ENCODE measurements at places on chromosomes 12 and 14. TPM values are rescaled to one million over a fixed set of nuclear protein-coding genes. Genes with fewer than 3 reads are reported as not detected.

Gene RAD51AP1
- polyA plus RNA-seq = 1.7 TPM

Gene SLCO1B1
- not detected for polyA plus RNA-seq

Gene TRHDE
- polyA plus RNA-seq = not detected

Gene ADCY6
- polyA plus RNA-seq = not detected

Gene TMTC1
- polyA plus RNA-seq = not detected

Gene CDCA3
- polyA plus RNA-seq = 0.50 TPM

Gene BDKRB2
- polyA plus RNA-seq = not detected

Gene MED6
- 36.0 TPM for polyA plus RNA-seq

Gene GTF2H3
- 38.8 TPM for polyA plus RNA-seq

Gene POTEG
- not detected for polyA plus RNA-seq

Gene C12orf50
- not detected for polyA plus RNA-seq

Gene MMP19
- polyA plus RNA-seq = not detected

Gene DYNLL1
- polyA plus RNA-seq = 156 TPM

Gene NGB
- polyA plus RNA-seq = not detected

Gene PRKD1
- polyA plus RNA-seq = not detected

Gene TROAP
- polyA plus RNA-seq = not detected

Gene MAX
- polyA plus RNA-seq = 140 TPM

Data from naive thymus-derived CD8-positive, alpha-beta T cell (primary cell).